Peyer's patch (tissue), 4 donors: ENCODE measurements at places on chromosomes 3 and 15.

- no peak for DNase-seq
These were observed 495.3 kb upstream of the AGTR1 start for GRCh38 chr3:148202386-148202785.

DNA sequence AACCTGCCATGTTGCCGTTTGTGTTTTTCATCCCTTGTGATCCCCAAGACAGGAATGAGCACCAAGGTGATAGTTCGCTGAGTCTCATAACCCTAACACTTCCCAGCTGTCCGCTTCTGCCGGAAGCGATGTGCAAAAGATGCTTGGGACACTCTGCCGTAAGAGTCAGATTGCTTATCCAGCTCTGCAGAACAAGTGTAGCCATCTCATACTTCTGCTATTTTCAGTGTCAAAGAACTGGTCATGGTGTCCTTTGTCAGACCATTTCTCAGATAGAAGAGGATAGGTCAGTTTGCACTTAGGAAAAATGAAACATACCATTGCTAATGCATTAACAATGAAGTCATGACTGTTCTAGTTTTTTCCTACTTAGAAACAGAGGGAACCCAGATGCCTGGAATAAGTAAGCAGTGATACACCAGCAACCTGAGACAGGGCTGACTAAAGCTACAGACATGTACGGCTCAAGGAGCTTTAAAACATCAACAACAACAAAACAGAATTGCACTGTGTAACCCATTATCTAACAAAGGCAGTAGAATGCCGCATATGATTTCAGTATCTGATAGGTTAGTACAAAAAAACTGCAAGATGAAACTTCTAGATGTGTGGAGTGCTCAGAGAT lies 134.0 kb upstream of the IL12A start:
- no peak for DNase-seq

DNA sequence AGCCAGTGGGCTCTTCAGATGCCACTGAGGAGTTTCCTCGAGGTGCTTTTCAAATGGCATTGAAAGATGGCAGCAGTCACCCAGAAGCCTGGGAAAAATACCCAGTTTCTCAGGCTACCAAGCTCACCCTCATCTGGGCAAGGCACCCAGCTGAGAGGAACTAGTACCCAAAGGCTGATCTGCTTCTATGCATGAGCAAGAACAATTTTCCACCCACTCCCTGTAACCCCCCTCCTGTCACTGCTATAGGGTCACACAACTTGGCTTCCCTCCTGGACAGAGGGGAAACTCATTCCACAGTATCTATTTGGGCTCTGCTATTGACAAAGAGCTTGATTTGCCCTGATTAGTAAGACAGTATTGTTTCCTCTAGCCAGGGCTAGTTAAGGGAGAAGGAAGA lies 31.9 kb downstream of the THRB start:
- no peak for DNase-seq

DNA sequence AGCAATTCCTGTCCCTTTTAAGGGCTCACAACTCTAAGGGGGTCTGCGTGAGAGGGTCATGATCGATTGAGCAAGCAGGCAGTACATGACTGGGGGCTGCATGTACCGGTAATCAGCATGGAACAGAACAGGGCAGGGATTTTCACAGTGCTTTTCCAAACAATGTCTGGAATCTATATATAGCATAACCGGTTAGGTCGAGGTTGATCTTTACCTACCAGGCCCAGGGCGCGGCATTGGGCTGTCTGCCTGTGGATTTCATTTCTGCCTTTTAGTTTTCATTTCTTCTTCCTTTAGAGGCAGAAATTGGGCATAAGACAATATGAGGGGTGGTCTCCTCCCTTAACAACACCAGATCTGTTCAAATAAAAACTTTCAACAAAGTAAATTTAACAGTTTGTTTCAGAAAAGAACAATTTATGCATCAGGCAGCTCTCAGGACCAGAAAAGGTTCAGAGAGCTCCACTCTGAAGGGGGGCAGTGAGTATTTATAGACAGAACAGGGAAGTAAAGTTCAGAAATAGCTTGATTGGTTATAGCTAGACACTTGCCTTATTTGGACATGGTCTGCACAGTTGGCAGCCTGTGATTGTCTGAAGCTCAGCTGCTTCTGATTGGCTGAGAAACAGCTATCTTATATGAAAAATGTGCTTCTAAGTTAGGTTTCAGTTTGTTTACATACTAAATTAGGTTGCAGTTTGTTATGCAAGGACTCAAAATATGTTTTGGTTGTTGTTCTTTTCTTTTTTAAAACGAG lies 17.2 kb upstream of the B4GALT4 start:
- no peak for DNase-seq

- DNase-seq, result no peak
These were observed 74.9 kb downstream of the CEMIP start for GRCh38 chr15:80854104-80854503.

- DNase-seq, result no peak
These were observed 47.2 kb downstream of the MEIS2 start for GRCh38 chr15:37053166-37053565.

DNA sequence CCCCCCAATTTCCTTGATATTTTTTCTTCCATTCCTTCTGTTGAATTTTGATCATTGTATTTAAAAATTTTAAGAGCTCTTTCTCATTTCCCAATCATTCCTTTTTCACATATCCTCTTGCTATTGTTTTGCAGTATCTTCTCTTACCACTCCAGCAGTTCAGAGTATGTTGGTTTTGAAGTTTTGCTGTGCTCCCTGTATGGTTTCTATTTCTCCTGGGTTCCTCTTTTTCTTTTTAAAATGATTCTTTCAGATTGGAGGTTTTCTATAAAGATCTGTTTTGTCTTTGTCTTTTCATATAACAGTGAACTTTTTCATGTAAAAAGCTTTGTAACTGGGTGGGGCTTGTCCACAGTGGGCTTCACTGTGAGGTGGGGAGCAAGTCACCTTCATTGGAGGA lies 12.8 kb downstream of the USP3 start:
- no peak for DNase-seq

- no peak for DNase-seq
These were observed 7.6 kb downstream of the GPD1L start for GRCh38 chr3:32113981-32114545.

GRCh38 chr3:130925628-130926027 lies 31.7 kb downstream of the ATP2C1 start:
- DNase-seq, result peak; percentile 33

DNA sequence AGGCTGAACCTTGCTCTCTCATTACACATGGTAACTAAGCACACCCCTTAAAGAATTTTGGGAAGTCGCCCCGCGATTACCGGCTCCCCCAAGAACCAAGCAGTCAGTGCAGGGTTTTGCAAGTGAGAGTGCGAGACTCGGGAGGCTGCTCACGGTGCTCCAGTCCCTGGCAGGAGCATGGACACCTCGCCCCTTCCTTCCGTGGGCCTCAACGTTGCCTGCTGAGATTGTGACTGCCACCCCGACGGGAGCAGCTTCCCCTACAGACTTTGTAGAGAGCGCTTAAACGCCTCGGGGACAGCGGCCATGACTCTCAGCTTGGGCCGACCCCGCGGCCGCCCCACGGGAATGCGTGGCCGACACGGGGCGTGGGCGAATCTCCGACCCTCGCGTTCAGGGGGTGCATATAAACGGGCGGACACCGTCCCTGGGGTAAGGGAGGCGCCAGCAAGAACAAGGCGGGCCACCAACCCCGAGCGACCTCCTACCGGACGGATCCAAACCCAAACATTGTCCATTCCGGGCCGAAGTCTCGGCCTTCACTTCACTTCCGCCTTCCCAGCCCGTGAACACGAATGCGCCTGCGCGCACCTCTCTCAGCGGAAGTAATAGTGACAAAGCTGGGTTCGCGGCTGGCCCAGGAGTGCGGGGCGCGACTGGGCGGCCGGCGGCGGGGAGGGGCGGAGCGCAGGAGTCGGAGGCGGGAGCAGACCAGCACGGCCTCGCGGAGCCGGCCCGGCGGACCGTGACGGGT lies at the start of gene ATP2C1:
TSS of gene ATP2C1 (plus strand) at position 709 of the 754 bp plus-strand sequence. CDS start 686 bp downstream, outside the sequence.
- DNase-seq, result peak; percentile 96

DNA sequence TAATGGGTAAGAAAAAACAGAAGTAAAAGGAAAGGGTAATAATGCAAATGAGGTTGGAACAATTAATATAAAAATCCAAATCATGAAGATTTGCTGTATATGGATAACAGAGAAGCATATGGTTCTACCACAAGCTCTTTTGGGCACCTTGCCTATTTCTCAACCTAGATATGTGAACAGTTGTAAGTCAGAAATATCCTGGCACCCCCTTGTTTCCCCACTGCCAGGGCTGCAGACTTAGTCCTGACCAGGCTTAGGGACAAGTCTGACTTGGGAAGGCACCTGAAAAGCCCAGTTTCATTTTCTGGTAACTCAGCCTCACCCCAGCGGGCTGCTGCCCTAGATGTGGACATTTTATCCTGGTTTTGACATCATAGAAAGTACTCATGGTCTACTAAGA lies 183.2 kb upstream of the STAC start:
- DNase-seq, result no peak

GRCh38 chr3:45551214-45552010 lies 43.1 kb upstream of the LIMD1 start:
- DNase-seq, result no peak

- no peak for DNase-seq
These were observed 28.5 kb downstream of the SHC4 start for GRCh38 chr15:48935236-48935635.

GRCh38 chr3:72311425-72311824 lies 526.5 kb upstream of the PROK2 start:
- no peak for DNase-seq

GRCh38 chr15:28179270-28179669 lies 80.2 kb upstream of the OCA2 start:
- no peak for DNase-seq

DNA sequence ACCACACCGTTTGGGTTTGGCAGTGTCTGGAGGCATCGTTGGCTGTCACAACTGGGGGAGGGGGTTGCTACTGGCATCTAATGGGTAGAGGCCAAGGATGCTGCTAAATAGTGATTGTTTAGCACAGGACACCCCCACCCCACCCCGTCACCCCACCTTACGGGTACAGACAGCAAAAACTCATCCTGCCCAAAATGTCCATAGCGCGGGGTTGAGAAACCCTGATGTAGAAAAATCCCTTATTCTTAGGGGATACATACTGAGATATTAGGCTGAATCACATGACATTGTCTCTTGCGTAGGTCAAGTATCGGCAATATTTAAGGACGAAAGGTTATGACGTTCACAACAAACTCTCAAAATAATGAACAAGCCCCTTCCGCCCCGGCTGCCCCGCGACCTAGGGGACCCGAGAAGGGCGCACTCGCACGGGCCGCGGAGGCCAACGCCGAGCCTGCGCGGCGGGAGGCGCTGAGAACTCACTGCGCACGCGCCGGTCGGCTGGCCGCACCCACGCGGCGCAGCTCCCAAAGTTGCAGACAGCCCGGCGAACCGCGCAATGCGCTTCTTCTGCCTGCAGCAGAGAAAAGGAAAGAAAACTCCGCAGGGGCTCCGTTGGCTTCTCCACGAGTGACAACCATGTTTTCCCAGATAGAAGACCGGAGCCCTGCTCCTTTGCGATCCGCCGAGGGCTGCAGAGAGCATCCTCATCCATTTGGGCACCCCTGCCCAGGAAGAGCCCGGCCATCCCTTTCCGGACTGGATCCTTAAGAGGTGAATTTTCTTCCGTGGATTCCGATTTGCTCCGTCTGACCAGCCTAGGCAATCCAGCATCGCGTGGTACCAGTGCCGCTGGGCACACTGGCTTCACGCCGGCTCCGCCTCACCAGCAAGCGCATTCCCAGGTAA lies 136.8 kb upstream of the CCDC54 start:
- DNase-seq, result peak; percentile 49

GRCh38 chr3:5248822-5249221 lies 61.3 kb downstream of the EDEM1 start:
- DNase-seq, result no peak

- no peak for DNase-seq
These were observed 26.0 kb upstream of the MRPS22 start for GRCh38 chr3:139317660-139318430.

- DNase-seq, result no peak
These were observed 8.9 kb upstream of the ADAMTS17 start for GRCh38 chr15:100350434-100351226.

DNA sequence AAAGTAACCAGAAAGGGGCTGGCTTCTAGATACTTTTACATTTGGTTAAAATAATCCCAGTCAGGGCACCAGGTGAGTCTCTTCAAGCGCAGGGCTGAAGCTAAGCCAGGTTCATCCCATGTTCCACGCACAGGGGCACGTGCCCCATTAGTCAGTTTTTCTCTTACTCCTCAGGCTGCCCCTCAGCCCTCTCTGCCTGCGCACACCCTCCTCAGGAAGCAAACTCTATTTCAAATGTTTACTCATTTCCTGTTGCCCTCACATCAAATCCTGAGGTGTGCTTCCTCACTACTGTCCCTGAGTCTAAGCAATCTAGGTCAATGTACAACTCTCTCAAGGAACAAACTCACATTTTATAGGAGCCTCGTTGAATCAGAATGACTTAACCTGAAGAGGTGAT lies 48.5 kb downstream of the THBS1 start:
- DNase-seq, result peak; percentile 82

DNA sequence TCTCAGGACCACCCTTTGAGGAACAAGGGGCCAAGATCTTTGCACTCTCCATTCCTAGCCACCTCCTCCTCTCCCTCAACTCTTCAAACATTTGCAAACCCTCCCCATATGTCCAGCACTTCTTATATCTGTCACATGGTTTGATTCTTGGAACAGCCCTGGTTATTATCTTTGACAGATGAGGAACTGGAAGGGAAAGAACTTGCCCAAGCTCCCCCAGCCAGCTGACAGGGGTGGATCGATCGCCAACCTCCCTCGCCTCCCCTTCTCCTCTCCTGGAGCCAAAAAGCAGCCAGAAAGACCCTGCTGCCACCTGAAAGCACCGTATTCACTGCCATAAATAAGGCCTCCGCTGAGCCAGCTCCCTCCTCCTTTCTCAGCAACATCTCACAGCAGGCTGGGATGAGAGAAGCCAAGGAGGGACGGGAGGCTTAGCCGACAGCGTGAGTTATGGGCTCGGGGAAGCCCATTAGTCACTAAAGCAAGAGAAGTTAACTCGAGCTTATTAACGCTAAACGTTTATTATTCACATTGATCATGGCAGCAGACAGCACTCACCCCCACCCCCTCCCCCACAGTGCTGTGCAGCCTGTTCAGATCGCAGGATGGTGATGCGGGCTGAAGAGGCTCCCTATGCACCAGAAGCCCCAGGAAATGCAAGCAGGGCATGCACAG lies 22.2 kb upstream of the FGD5 start:
- no peak for DNase-seq

DNA sequence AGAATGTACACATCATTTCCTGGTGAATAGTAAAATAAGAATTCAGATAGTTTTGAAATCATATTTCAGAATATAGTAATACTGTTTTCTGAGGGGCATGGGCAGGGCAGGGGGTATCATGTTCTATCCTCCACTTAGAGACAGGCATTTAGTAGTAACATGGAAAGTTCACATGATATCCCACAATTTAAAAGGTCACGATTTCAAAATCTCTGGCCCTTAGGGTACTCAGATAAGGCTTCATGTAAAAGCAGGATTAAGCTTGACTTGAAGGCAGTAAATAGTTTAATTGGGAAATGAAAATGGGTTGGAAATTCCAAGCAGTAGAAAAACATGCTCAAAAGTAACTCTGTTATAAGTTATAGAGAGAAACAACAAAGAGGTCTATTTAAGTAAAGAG lies 353.2 kb upstream of the AGTR1 start:
- DNase-seq, result no peak
